ENCODE measurements at places on chromosomes 3 and 15.

GRCh38 chr15:84108728-84109127 is 126.8 kb upstream of the GOLGA6L4 start:
- no peak for DNase-seq

GRCh38 chr15:71746719-71747118 is 63.6 kb upstream of the NR2E3 start:
- no peak for DNase-seq

- DNase-seq, result no peak
Observed at GRCh38 chr3:186746008-186746407, 28.8 kb downstream of the KNG1 start.

DNA sequence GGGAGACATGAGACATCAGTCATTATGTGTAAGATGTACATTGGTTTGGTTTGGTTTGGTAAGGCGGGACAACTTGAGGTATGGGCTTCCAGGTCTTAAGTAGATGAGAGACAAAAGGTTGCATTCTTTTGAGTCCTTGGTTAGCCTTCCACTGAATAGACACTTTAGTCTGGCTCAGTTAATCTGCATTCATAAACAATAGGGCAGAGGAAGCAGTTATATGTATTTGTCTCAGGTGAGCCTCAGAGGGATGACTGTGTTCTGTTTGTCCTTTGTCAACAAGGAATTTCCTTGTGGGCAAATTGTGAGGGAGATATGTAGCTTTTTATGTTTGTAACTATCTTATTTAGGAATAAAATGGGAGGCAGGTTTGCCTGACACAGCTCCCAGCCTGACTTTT is 50.4 kb downstream of the TCF12 start:
- no peak for DNase-seq

DNA sequence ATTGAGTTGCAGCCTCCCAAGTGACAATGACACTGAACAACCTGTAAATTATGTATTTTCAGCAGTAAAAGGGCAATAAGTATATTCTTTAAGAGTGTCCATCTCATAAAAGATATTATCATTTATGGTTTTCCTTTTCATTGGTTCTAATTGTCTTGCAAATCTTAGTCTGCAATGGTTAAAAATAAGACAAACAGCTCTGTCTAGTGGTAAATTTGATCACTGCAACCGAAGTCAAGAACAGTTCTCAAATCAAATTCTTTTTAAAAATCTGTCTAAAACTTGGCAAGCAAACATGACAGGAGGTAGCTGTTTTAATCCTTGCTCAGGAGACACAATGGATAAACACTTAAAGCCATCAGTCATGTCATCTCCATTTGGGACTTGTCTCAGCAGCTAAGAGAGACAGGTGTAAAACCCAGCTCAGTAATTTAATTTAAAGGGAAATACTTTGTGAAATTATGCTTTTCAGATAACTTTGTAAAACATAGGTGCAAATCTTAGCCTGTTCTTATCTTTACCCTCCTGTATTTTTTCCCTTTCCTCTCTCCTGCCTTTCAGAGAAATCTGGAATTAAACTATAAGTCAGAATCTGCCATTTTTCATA is 150.3 kb upstream of the ARHGEF26 start:
- no peak for DNase-seq

DNA sequence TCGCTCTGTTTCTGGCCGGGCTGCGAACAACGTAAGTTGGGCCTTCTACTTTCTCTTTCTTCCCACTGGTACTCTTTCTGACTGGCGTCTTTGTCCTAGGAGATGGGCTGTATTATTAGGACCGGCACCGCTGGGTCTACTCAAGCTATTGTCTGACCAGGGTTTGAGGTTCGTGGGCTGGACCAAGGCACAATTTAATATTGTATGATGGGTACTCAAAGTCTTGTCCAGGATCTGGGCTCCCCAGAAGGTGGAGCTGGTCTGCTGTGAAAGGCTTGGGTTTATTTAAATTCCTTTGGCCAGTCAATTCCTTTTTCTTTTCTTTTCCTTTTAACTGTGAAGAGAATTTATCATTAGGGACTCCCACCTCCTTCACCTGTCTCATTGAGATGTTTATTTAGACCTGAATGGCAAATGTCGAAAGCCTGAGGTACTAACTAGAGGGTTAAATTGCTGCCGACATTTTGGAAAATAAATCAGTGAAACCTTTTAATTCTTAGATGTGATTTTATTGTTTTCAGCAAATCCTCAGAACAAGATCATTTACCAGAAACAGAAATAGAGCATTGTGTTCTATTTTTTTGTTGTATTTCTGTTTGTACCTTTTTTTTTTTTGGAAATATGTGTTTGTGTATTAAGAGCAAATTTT is 410 bp downstream of the LRRC49 start:
- DNase-seq, result no peak
